Activated T-cell treated with anti-CD3 and anti-CD28 coated beads for 48 hours (primary cell): ENCODE measurements at places on chromosomes 4 and X.

- DNase-seq: no peak
Observed at GRCh38 chr4:141435446-141436225, 200.7 kb upstream of the IL15 start.

- DNase-seq: no peak
Observed at GRCh38 chrX:154873329-154873728, 12.8 kb upstream of the F8A1 start.

- DNase-seq: no peak
Observed at GRCh38 chrX:2614911-2615310, 76.2 kb upstream of the CD99 start.

DNA sequence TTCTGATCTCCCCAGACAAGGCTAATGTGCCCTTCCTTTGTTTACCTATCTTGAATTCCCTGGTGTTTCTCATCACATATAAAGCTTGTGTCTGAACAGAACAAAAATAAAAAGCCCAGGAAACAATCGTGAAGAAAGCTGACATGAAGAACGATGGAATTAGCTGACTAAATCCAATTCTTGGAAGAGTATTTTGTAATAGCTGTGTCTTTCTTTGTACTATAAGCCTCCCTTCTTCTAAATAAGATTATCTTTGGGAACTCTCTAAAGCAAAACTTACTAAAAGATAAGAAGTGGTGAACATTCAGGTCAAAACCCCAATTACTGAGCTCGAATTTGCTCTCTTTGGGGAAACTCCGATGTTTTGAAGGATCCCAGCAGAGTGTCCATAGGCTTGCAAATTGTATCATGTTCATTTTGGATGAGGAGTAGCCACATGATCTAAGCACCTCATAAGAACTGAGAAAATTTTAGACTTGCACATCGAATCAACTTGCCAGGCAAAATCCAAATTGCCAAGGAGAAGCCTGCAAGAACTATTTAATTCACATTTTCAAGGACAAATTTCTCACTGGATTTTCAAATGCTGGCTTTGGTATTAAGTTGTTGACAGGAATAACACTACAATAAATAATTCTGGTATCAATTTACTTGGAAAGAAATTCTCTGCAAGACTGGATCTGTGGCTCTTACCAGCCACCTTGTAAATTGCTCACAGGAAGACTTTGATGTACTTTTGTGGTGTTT is 106.2 kb downstream of the LNX1 start:
- DNase-seq: no peak

GRCh38 chr4:33080275-33080674 is 2360.1 kb downstream of the PCDH7 start:
- no peak for DNase-seq

DNA sequence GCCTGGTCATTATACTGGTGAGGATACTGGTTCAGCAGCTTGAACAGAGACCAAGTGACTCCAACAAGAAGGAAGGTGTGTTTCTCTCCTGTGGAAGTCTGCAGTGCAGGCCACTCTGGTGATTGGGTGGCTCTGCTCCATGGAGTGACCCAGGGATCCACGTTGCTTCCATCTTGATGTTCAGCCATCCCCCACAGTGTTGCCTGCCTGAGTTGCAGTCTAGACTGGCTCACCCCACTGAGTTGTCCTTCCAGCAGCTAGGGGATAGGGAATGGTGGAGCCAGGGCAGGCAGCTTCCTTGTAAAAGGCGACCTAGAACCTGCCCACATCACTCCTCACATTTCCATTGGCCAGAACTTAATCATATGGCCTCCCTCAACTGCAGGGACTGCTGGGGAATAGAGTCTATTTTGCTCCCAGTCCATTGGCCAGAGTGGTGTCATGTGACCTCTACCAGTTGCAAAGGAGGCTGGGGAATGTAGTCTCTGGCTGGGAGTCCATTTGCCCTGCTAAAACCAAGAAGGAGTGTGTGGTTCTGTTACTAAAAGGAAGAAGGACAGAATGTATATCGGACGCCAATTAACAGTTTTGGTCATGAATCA is 8.0 kb downstream of the MAN2B2 start:
- no peak for DNase-seq

- no peak for DNase-seq
Observed at GRCh38 chrX:79506001-79506400, 138.9 kb upstream of the ITM2A start.

DNA sequence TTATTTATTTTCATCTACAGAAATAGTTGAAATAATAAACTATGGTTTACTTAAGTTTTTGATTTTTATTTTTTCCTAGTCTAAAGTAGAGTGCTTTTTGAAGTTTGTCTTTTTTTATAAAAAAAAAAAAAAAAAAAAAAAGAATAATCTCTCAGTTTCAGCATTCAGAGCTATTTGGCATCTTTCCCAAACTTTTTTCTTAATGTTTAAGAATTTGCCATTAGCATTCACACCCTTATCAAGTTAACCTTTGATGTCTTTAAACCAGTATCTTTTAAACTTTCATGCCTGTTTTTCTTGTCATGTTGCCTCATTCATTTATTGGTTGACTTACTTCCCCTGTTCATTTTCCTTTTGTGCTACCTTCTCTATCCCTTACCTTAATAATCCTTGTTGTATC is 60.9 kb upstream of the FHDC1 start:
- DNase-seq: no peak
